CD4-positive, CD25-positive, alpha-beta regulatory T cell (primary cell): ENCODE measurements at places on chromosomes 5 and 9.

GRCh38 chr5:137192293-137192743, 306.8 kb downstream of the SPOCK1 start:
- no peak for DNase-seq

- DNase-seq, result no peak
Observed at GRCh38 chr9:105131981-105132380, 112.5 kb upstream of the SLC44A1 start.

DNA sequence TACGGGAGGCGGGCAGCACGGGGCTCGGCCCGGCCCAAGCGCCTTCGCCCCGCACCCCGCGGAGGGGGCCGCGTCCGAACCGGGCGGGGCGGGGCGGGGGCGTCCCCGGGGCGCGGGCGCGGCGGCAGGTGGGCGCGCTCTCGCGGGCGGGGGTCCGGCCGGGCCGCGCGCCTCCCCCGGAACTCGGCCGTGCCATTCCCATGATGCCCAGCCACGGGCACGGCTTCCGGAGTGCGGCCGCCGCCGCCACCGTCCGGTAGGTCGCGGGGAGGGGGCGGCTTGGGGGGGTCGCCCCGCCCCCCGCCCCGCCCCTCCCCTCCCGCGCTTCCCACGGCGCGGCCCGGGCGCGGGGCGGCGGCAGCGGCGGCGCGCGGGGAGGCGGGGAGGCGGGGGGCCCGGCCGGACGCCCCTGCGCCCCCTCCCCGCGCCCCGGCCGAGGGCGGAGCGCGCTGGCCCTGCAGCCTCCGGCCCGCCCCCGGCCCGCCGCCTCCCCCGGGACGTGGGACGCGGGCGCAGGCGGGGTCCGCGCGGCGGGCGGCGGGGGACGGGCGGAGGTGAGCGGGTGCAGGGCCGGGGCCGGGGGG, at the start of gene PPP1R26:
TSS of gene PPP1R26 (plus strand) at position 314 of the 584 bp plus-strand sequence. CDS start 4,729 bp downstream, outside the sequence.
- DNase-seq, result no peak

DNA sequence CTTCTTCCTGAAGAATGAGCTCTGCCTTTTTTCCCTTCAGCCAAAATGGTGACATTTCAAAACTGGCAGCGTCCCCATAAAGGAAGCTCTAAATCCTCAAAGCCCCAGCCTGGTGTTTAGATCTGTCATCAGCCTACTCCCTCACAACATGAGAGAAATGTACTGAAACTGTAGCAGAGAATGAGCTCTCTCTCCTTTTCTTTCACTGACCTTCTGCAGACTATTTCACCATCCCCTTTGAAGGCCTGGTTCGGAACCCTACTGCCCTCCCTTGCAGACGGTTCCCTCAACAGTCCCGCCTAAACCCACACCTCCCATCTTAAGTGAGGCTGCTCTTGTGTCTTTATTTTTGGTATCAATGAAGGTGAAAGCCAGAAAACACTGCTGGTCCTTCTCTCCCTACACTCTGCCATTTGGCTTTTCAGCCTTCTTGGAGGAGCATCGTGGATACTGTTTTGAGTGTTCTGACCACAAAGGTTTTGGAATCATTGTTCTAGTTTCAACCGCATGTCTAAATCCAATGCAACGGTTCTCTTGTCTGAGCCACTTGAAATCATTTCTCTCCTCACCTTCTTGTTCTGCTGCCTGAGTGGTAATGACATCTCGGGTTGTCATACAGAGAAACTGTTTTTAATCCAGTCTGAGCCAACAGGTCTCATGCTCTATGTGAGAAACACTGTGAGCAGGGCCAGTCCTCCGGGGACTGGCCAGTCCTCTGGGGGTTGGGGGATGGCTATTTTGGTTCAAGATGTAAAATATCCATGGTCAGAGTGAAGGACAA, 39.0 kb downstream of the ITK start:
- no peak for DNase-seq

GRCh38 chr5:7941692-7942091, 72.7 kb downstream of the MTRR start:
- no peak for DNase-seq

DNA sequence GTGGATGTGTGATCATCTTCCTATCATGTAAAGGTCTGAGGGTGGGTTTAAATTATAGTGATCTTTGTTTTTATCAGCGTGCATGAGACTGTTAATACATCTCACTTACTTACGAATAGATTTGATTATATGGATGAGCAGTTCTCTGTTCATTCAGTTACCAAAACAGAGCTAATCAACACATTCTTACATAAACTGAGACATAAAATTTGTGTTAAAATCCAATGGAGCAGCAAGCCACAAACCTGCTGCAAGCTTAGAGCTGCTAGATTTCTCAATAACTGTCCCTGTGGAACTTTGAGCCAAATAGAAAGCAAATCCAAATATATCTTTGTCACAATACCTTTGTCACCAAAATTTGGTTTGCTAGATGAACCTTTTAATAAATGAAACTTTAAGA, 50.1 kb downstream of the NUDT12 start:
- DNase-seq, result no peak

DNA sequence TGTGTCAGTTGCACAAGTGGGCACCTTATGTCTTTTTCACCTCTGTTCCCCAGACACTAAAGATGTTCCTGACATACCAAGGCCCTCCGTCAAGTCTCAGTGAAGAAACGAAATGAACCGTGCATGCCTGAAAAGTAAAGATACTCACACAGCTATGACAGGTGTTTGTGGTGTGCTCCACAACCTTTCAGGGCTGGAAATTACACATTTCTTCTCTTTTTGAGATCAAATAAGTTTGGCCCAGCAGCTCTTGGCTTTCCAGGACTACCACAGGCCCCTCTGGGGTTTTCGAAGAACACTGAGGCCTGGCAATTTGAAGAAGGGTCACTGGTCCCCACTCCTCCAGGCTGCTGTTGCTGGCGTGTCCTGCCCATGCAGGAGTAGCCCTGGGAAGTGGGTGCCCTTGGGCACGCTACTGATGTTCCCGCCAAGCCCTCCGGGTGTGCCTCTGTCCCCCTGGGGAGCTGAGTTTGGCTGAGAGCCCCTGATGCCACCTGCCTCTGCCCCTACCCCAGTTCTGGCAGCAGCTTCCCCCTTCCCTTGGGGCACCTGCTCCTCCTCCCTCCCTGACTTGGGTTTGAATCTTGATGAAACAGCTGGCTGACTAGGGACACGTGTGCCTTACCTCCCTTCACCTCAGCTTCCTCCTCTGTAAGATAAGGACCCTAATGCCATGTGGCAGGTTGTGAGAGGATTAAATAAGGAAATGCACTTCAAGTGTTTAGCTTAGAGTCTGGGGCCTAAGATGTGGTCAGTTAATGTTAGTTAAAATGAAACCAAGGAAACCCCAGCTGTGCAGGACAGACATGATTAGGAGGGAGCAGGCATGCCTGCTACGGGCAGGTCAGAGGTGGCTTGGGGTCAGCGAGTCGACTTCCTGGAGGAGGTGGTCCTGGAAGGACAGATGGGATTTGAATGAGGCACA, 49.1 kb upstream of the GADD45G start:
- no peak for DNase-seq

DNA sequence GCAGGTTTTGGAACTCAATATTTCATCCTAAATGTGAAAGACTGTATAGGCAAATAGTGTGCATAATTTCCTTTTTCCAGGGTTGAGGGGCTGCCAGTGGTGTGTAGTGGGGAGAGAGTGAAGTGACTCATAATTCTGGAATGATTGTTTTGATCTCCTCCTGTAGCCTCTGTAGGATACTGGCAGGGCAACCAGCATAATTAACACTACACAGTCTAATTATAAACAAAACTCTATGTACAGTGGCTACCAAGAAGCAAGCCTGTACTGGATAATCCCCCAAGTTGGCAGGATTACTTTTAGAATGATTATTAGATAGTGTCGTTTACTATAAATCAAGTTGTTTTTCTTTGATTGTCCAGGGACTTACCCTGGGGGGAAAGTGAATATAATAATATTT, 32.2 kb downstream of the LNPEP start:
- DNase-seq, result no peak

GRCh38 chr5:56900395-56900794, 9.0 kb upstream of the SETD9 start:
- no peak for DNase-seq

- DNase-seq, result no peak
Observed at GRCh38 chr9:69070201-69070600, 34.6 kb downstream of the FXN start.

- DNase-seq, result no peak
Observed at GRCh38 chr5:111631328-111631727, 119.0 kb upstream of the STARD4 start.

DNA sequence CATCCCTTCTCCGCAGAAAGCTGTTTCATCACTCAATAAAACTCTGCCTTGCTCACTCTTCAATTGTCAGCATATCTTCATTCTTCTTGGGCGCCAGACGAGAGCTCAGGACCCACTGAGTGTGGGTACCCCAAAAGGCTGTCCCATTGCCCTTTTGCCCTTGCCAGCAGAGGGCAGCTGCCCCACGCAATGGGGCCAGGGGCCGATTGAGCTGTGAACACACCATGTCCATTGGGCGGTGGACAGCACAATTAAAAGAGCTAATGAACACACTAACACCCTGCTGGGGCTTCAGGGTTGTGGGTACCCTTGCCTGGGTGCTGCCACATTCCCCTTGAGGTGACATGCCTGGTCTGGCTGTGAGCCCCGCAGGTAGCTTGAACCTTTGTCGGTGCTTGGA, 487.2 kb upstream of the NUDT12 start:
- DNase-seq, result no peak

DNA sequence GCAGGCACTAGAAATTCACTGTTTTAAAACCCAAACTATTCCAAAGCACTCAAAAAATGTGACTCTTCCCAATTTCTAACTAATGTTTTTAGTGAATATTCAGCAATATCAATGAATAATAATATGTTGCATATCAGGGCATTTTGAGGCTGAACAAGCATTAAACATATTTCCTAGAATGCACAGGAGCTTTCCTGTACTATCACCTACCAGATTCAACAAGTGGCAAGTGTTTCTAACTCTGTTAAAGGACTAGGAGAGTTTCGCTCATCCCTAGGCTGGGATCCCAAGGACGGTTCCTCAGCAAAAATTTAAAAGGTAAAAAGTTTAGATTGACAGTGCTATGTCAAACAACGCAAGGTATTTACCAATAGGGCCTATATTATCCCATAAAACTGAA, 21.0 kb downstream of the GNE start:
- no peak for DNase-seq

- DNase-seq, result no peak
Observed at GRCh38 chr5:126535856-126536545, 59.0 kb downstream of the ALDH7A1 start.

GRCh38 chr5:169606279-169606678, 22.7 kb downstream of the SPDL1 start:
- DNase-seq, result no peak

GRCh38 chr9:3941758-3942157, 358.1 kb downstream of the GLIS3 start:
- no peak for DNase-seq

DNA sequence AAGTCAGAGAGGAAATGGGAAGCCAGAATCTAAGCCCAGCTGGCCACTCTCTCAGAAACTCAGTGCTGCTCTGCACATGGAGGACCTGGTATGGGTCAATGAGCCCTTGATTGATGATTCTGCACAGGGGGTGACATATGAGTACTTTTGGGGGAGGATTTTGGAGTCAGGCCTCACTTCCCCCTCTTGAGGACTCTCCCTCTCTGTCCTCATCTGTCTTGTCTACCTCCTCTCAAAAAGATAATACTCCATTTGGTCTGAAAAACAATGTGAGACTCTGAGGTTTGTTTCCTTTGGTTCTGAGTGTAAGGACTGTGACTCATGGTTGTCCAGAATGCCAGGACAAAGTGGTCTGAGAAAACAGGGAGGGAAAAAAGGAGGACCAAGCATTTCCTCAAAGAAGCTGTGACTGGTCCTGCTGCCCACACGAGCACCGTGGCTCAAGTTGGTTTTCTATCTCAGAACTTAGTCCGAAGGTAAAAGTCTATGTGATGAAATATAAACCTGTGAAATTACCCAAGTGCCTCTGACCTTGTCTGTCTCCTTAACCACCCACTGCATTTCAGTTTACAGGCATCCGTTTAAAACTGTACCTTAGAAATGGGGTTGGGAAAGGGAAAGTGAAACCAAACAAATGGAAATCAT, 11.1 kb downstream of the TTC39B start:
- DNase-seq, result peak; percentile 62

GRCh38 chr5:68424799-68425537, 209.4 kb downstream of the PIK3R1 start:
- DNase-seq, result no peak

- DNase-seq, result no peak
Observed at GRCh38 chr9:12955510-12956163, 180.8 kb downstream of the LURAP1L start.

DNA sequence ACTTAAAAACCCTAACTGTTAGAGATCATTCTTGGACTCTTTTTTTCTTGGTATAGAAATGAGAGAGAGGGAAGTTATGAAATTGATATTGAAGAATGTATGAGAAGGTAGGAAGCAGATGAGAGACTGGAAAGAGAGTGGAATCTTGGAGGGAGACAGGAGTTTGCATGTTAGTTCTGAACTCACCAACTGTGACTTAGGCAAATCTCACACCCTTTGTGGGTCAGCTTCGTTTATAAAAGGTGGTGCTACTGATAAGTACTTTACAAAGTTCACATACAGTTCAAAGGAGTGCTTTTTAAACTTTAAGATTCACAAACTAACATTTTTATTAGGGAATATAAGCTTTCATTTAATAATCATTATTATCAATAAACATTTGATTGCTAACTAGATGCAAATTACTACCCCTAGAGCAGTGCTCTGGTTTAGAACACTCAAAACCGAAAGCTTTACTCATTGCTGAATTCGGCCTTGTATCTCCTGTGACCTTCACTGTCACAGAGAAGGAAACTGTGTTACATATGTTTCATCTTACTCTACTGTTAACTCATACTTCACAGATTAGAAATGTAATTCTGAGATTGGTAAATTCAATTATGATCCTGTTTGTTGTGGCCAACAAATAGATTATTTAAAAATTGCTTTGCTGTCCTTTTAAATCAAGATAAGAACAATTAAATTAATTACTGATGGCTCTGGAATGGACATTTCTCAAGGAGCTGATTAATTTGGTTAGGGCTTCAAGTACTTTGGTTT, 143.2 kb downstream of the RMI1 start:
- DNase-seq, result no peak
